Activated effector memory CD4-positive, alpha-beta T cell treated with anti-CD3 and anti-CD28 coated beads, Interleukin-2, amount 50 U/mL, for 16 hours (primary cell): ENCODE measurements at places on chromosomes 11 and 22.

GRCh38 chr22:22893077-22893805 lies 5.6 kb downstream of the IGLL5 start:
- peak; percentile 59 for DNase-seq

- peak; percentile 85 for DNase-seq
Observed at GRCh38 chr11:118002541-118003423, 16.6 kb downstream of the IL10RA start.

DNA sequence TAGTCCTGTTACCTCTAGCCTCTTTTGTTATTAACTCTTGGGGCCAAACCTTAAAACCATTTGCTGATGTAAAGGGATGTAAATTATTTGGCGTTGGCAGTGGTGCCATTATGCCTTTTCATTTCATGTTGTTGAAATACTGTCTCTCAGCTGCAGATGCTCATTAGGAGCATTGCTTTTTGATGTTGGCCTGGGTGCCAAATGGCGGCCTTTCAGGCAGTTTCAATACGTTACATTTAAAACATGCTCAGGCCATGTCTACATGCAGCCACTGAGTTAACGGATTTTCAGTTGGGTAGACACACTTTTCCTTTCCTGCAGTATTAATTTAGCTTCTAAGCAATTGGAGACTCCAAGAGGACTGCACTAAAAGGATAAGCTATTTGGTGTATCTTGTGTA lies 5.3 kb downstream of the NCAM1 start:
- no peak for DNase-seq

DNA sequence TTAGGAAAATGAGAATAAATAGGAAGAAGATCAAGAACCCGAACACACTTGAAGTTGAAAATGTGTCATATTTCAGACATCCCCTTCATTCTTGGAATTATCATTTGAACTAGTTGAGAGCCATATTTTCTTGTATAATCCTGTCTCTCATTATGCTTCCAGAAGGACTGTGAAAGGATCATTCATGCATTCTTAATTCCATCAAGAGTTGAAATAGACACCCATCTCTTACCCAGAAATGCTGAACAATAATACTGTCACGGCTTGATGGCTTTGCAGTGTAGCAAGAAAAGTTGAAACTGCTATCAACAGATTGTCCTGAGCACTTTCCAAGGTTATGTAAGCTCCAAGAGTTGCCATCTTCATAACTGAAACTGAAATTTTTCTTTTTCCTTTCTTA lies 79.7 kb downstream of the ARHGAP42 start:
- DNase-seq, result no peak

DNA sequence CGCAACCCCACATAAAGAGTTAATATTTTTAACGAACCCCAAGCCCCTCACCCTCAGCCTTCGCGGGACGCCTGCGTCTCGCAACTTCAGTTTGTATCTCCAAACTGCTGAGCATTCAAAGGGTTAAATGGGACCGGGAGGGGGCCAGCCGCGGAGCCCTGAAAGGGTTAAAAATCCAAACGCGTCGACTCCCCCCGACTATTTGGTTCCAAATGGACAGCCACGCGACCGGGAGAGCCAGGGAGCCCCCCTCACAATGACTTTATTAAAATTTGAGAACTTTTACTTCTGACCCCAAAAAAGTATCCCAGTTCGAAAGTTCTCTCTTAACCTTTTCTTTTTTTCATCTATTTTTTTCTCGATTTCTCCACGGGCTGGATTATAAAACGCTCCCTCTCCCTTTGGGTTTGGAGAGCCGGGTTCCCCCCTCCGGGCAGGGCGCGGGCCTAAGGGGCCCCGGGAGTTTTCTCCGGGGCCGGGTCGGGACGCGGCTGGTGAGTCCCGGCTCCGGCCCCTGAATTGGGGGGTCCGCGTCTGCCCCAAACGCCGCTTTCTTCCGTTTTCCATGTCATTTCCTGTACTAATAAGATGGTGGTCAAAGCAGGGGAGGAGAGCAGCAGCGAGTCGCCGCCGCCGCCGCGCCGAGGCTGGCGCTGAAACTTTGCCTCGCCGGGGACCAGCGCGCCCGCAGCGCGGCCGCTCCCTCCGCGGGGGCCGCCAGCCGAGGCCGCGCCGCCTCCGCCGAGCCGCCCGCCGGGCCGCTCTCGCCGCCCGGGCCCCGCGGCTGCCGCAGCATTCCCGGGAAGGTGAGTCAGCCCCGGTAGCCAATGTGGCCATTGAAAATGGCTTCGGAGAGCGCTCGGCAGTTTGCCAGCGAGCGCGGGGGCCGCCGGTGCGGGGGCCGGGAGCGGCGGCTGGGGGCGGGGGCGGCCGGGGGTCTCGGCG lies at the start of gene PRDM11:
Gene PRDM11 (plus strand): TSS at position 568 of the 945 bp plus-strand sequence. CDS start 35,128 bp downstream, outside the sequence.
- DNase-seq, result peak; percentile 86

GRCh38 chr11:112722148-112722547 lies 239.1 kb upstream of the NCAM1 start:
- no peak for DNase-seq

- DNase-seq, result no peak
Observed at GRCh38 chr11:29018631-29019030, 910.4 kb downstream of the METTL15 start.

GRCh38 chr11:44624761-44625221 lies 59.3 kb downstream of the CD82 start:
- DNase-seq, result peak; percentile 61

GRCh38 chr11:111555255-111555654 lies 14.7 kb downstream of the LAYN start:
- DNase-seq, result no peak

GRCh38 chr11:36508743-36509142 lies 1.3 kb downstream of the TRAF6 start:
- DNase-seq, result no peak

- DNase-seq, result no peak
Observed at GRCh38 chr22:19019029-19019678, 83.1 kb upstream of the PRODH start.

GRCh38 chr11:68387840-68388239 lies 72.7 kb upstream of the PPP6R3 start:
- no peak for DNase-seq

- no peak for DNase-seq
Observed at GRCh38 chr11:88806410-88806809, 259.4 kb downstream of the GRM5 start.

DNA sequence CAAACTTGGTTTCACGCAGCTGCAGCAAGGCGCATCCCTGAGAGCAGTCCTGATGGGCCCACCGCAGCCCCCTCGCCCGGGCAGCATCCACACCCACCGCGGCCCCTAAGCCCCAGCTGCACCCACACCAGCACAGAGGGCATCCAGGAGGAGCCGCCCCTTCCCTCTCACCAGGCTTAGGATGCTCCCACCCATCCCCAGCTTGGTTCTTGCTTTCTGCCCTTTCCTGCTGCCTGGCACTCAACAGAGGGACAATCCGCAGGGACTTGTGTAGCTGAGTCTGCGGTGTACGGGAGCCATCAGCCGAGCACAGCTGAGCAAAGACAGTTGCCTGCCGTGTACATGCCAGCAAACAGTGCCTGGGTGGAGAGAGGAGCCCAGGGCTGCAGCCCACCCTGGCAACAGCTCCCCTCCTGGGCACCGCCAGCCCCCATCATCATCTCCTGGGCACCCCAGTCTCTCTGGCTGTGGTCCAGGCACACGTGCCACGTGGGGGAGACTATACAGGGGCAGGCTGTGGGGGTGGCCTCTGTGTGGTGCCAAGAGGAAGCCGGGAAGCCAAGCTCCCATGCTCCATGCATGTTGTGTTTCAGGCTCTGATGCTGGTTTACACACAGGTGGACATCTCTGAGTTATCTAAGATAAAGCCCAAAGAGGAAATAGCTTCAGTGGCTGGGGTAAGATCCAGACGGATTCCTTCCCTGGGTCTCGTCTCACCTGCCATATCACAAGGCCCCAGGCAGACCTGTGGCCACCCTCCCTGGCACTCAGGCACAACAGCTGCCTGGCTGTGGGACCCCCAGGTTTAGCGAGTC lies 36.0 kb upstream of the GNB1L start:
- no peak for DNase-seq

GRCh38 chr11:32751381-32751780 lies 43.1 kb downstream of the CCDC73 start:
- DNase-seq, result no peak

GRCh38 chr11:62647609-62648005 lies 1.2 kb upstream of the GANAB start:
- no peak for DNase-seq

DNA sequence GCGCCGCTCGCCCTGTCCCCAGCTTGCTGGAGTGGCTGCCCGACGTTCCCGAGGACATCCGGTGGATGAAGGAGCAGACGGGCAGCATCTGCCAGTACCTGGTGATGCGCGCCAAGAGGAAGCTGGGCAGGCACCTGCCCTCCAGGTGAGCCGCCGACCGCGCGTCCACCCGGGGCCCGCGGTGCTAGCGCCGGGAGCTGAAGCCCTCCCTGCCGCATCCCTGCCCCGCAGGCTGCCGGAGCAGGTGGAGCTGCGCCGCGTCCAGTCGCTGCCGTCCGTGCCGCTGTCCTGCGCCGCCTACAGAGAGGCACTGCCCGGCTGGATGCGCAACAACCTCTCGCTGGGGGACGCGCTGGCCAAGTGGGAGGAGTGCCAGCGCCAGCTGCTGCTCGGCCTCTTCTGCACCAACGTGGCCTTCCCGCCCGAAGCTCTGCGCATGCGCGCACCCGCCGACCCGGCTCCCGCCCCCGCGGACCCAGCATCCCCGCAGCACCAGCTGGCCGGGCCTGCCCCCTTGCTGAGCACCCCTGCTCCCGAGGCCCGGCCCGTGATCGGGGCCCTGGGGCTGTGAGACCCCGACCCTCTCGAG lies 3.3 kb upstream of the CRACR2B start:
- DNase-seq, result no peak

DNA sequence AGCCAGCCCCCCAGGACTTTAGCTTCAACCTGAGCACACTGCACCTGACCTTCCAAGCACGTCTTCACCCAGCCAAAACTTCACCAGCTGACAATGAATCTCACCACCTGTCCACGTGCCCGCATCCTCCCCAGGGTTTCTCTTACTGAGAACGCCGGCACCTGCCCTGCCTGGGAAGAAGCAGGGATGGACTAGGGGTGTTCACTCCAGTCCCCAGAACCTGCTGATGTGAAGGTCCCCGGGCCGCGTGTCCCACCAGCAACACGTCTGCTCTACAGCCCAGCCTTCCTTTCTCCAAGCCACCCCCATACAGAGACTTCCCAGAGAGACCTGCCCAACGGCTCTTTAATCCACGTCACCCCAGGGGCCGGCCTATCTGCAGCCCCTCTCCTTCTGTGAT lies 12.8 kb downstream of the CPT1A start:
- DNase-seq, result no peak

- no peak for DNase-seq
Observed at GRCh38 chr11:36187622-36188021, 101.6 kb downstream of the COMMD9 start.

- DNase-seq, result peak; percentile 82
Observed at GRCh38 chr22:38843201-38843656, 599 bp downstream of the NPTXR start.

GRCh38 chr11:75323609-75324008 lies 27.9 kb downstream of the ARRB1 start:
- no peak for DNase-seq

DNA sequence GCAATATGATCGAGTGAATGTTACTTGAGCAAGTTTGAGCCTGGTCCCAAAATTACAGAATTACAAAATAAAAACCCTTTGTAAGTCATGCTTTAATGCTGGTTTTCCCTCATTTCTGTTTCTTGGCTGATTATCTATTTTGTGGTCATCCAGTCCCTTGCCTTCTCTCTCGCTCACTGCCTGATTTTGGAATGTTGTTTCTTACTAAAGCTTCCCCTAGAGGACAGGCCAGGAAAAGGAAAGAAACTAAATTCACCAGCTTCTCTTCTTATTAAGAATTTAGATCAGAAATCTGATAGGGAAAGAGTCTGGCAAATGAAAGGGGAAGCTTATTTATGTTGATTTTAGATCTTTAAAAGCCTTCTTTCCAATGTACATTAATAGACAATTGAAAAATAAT lies 16.6 kb upstream of the BDNF start:
- DNase-seq, result no peak

DNA sequence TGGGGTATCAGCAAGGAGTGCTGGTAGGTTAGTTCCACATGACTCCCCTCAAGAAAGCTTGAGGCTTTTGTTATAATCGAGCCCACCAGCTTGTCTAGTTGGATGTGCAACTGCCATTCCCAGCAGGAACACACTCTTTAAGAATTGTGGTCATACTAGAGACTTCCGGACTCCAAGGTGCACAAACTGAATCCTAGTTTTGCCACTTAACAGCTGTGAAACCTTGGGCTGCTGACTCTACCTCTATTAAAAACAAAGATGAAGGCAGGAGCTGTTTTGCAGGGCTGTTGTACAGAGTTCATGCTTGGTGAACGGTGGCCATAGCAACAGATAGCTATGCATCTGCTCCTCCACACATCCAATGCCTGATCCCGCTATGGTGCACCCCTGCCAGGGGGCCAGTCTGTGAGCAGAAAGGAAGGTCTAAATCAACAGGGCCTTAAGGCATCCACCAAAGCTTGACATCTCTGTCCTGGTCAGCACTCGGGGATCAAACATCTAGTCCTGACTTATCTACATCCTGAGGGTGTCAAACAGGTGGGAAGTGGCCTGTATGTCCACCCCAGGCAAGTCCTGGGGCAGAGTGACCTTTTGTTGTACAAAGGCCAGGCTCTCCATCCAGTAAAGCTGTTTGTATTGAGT lies 36.4 kb downstream of the DKK3 start:
- DNase-seq, result no peak

GRCh38 chr11:13781153-13781552 lies 112.7 kb downstream of the FAR1 start:
- DNase-seq, result no peak

- no peak for DNase-seq
Observed at GRCh38 chr11:106683435-106683834, 334.8 kb downstream of the GUCY1A2 start.

DNA sequence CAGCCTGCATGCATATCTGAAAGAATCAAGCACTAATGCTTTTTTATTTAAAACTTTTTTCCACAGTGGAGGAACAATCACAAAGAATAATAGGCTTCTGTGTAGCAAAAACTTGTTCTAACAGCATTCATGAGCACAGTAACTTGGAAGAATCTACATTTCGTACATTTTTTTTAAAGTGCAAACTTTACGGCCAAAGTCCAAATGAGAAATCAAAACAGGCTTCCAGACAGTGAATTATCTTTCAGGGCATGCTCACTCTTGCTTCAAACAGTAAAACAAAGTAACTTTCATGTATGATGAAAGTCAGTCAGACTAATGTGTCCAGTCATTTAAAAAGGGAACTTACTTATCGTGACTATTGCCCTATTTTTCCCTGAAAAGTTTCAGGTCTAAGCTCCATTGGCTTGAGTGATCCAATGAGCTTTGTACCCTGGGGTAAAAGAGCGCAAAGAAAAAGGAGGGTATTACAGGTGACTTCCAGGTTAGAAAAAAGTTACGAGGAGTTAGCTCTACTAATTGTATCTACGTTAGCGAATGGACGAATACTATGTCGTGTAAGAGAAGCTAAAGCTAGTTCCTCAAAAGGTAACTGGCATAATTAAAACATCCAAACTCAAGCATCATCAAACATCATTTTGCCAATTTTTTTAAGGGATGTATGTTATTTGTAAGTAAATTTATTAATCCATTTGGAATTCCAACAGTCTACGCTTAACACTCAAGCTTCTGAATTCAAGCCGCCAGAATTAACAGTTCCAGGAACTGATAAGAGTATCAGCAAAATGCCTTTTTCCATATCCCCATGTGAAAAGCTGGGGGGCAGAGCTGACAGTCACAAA lies 1.7 kb downstream of the PICALM start:
- no peak for DNase-seq

- no peak for DNase-seq
Observed at GRCh38 chr11:111302298-111302697, 4.0 kb downstream of the POU2AF3 start.
